Stimulated activated CD8-positive, alpha-beta memory T cell treated with anti-CD3 and anti-CD28 coated beads, Interleukin-7, amount 100 ng/mL, for 1 hour (primary cell): ENCODE measurements at places on chromosomes 3 and 15.

GRCh38 chr3:168714609-168715240, 619.0 kb upstream of the GOLIM4 start:
- DNase-seq: no peak

GRCh38 chr3:170947018-170947769, 38.8 kb upstream of the EIF5A2 start:
- no peak for DNase-seq

DNA sequence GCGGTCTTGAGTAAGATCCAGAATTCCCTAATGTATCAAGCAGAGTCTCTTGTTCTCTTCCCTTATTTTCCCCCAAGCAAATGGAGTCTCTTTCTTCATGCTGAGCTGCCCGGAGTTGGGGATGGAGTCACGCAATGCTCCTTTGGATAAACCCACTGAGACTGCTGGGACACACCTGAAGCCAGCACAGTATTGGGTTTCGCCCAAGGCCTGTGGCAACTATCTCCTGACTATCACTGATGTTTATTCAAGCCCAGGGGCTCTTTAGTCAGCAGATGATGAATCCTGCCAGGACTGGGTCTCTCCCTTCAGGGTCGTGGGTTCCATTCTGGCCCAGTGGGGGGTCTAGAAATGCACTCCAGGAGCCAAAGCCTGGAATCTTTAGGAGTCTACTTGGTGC, 11.3 kb downstream of the USF3 start:
- DNase-seq: no peak

DNA sequence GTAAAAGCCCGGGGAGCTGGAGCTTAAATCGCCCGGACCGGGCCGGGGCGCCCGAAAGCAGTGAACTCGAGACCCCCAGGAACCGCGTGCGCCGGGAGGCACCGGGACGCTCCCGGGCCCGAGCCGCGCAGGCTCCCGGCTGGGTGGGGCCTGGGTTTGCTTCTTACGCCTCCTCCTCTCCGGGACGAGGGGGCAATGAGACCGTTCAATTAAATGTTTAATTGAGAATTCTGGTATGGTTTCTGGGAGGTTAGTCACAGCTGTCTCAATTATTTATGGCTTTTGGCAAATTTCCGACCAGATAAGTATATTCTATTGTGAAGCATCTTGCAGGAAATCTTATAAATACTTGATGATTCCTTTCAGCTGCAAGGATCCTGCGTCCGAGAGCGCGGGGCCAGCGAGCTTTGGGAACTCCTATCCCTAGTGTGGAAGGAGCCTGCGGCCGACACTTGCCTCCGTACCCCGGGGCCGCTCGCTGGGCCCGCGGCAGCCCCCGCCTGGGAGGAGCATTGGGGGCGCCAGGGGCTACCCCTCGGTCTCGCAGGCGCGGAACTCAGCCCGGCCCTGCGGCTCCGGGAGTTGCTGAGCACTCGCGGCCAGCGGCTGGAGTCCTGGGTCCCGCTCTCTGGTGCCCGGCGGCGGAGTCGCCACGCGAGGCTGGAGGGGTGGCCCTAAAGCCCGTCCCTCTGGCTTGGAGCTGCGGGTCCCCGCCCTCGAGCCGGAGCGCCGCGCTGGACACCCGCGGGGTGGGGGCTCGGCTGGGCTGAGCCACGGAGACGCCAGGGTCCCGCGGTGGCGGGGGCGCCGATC, 10.3 kb downstream of the ISL2 start:
- DNase-seq: no peak

GRCh38 chr3:166285001-166285400, 447.8 kb upstream of the BCHE start:
- no peak for DNase-seq

DNA sequence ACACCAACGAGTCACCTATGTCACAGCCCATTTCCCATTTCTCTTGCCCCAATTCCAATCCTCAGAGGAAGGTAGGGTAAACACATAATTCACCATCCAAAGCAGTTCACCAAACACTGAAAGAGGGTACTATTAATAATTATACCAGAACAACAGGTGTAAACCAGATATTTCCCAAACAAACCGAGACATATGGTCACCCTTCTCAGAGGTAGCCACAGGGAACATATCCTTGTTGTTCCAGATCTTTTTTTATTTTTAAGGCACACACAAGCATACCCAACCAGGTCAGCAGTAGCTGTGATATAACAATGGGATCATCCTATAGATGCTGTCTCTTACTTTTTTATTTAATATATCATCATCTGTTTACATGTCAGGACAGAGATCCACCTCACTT, 24.7 kb downstream of the MAGI1 start:
- no peak for DNase-seq

DNA sequence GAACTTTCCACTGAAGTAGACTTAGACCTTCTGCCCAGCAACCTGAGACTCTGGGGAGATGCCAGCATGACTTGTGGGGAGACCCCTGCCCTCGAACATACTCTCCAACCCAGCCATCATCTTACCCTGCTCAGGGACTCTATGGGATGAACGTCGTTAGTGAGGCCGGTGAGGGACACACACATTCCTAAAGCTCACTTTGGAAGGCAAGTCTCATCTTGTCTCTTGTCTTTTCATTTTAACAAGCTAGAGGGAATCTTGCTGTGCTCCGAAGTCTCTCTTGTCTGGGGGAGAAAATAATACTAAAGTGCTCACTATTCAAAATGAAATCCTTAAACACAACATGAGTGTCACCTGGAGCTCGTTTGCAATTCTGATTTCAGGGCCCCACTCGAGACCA, 239.5 kb upstream of the HES1 start:
- DNase-seq: no peak

- no peak for DNase-seq
Measured at GRCh38 chr15:73110201-73110600, 57.9 kb downstream of the NEO1 start.

DNA sequence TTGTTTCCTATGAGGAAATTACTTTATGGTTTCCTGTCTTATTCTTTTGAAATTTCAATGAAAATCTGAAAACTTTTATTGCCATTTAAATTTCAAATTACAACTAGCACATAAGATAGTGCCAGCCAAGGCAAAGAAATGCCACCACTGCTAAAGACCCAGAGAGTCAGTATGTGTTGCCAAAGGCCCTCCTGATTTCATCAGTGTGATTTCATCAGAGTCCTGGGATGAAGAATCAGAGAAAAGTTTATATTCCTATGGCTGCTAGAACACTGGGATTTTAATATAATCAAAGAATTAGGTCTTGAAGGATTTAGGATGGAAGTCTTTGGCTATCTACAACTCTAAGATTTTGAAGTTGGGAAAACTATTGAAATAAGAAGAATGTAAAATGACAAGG, 434.2 kb upstream of the CCDC54 start:
- DNase-seq: no peak

DNA sequence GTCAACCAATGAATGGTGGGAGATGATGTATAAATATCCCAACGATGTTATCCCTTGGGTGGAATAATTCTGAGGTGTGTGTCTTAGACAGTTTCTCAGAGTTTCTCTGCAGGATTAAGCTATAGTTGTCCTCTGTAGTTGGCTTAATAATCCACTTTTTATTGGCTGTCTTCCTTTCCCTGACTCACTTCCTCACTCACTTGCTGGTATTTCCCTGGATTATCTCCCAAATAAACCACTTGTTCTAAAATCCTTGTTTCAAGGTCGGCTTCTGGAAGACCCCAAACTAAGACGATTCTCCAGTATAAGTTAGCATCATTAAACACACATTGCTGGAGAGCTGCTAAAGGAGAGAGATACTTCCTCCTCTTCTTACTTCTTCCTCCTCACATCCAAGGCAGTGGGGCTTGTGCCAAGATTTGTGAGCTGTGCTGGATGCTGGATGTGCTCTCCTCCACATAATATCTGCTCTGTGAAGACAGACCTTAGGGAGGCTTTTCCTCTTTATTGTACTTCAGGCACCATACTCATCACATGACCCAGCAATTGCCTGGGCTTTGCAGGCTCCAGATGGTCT, 22.5 kb upstream of the ROPN1 start:
- no peak for DNase-seq

- no peak for DNase-seq
Measured at GRCh38 chr3:15439476-15439875, 12.1 kb downstream of the EAF1 start.

DNA sequence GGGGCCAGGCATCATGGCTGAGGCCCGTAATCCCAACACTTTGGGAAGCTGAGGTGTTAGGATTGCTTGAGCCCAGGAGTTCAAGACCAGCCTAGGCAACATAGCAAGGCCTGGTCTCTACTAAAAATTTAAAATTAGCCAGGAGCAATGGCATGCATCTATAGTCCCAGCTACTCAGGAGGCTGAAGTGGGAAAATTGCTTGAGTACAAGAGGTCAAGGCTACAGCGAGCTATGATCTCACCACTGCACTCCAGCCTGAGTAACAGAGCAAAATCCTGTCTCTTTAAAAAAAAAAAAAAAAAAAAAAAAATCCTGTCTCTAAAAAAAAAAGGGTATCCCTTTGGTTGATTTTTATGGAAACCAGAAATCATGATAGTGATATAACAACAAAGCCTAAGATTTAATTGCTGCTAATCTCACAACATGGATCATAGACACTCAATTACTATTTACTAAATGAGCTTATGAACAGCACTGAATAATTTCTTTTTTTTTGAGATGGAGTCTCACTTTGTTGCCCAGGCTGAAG, 12.1 kb downstream of the PCLAF start:
- DNase-seq: no peak

DNA sequence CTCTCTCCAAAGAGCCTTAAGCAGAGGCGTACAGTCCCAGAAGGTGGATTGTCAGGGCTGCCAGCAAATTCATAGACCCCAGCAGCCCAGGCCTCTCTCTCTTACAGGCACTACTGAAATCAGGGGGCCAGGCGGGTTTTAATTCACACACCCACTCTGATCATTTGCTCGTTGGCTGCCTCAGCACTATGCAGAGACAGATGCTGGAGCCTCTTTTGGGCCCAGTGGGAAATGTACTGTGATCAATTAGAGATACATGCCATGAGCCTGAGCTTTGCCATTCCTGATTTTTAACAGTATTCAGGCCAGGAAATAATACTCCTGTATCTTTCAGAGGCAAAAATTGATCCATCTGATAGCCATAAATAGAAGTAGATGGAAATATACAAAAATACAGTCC, 53.0 kb downstream of the CMTM6 start:
- no peak for DNase-seq

- no peak for DNase-seq
Measured at GRCh38 chr3:142394921-142395622, 52.8 kb downstream of the XRN1 start.

DNA sequence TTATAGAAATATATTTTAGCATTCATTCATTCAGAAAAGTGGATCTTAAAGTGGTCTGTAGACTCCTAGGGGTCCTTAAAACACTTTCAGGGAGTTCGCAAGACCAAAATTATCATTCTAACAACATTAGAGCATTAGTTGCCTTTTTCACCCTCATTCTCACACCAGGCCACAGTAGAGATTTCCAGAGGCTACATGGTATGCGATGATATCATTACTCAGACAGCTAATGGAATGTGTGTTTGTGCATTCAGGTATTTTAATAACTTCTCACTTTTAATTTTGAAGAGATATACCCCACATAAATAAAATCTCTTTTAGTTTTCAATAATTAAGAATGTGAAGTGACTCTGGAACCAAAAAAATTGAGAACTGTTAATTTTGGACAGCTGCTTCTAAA, 206.9 kb downstream of the NSUN3 start:
- no peak for DNase-seq

GRCh38 chr3:81788610-81789009, 27.2 kb upstream of the GBE1 start:
- no peak for DNase-seq

DNA sequence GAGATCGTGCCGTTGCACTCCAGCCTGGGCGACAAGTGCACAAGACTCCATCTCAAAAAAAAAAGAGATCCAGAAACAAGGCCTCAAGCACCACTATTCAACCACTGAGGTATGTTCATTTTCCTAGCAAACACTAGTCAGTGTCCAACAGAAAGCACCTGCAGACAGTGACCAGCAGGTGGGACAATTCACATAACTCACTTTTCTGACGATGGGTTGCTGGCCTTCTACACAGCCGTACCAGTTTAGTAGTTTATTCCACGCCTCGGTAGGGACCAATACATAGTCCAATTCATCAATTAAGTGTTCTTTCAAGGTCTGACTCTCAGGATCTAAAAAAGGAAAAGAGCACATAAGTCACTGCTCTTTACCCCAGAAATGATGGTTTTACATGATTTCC, 12.4 kb downstream of the USP4 start:
- no peak for DNase-seq

DNA sequence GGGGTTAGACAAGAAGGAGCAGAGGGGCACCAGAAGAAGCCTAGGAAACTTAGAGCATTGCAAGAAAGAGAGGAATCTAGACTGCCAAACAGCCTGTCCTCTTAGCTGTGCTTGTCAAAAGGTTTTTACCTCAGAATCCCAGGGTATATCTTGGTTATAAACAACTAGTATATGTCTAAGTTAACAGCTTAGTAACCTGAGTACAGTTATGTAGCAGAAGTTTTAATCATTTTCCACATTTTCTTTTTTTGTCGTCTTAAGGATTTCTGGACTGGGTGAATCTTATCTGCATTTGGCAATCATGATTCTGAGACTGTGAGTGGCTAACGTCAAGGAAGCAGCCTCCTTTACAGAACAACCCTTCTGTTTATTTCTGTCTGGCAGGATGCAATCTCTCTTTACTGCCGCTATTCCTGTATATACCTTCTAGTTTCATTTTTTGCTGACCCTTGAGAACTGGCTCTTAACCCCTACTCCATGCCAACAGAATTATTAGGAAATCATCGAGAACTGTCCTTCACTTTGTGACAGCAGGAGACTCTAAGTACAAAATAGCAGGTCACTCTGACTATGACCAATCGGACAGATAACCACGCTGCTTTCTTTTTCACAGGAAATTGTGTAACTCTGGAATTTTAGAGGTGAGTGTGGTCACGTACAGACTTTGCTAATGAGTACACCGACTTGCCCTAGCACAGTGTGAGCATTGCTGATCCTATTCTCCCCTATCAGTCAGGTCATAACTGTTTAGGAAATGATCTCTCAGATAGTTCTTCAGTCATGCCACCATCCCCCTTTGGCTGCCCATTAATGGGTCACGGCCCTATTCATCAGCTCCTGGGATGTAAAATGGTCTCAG, 3.3 kb upstream of the CP start:
- peak; percentile 1 for DNase-seq

- DNase-seq: no peak
Measured at GRCh38 chr15:22831473-22831872, 7.0 kb upstream of the NIPA2 start.

DNA sequence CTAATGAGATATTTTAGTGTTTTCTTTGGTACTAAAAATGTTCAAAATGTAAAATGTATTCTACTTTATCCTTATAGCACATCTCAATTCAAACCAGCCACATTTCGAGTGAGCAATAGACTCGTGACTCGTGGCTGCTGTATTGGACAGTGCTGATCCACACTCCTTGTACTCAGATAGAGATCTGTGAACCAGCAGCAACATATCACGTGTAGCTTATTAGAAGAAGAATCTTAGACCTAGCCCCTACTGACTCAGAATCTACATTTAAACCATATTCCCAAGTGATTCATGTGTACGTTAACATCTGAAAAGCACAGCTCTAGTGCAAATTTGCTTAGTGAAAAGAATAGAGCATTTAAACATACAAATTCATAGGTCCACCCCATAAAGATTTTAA, 130.9 kb downstream of the IL1RAP start:
- no peak for DNase-seq
